ENCODE measurements at places on chromosomes 13 and 19. TPM values are rescaled to one million over a fixed set of nuclear protein-coding genes. Genes with fewer than 3 reads are reported as not detected.

DNA sequence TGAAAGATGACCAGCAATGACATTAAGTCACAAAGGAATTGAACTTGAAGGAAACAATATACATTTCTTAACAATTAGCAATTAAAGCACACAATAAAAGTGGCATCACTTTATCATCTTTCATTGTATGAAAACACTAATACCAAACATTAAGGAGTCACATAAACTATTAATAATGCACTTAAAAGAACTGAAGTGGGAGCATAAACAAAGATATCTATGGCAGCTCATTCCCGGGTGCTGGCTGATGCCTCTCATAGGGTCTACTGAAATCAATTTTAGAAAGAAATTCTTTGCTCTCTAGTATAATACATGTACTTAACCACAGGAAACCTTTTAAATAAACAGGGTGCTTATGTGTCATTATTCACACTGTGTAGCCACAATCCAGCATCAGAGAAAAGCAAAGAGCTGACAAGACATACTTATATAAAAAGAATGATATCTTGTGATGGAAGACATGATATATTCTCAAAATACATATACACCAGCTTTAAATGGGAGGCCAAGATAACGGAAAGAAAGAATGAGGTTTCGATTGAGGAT lies 1207.8 kb downstream of the EFNB2 start:
- no peak overlapping the region for H3K4me3 ChIP-seq
- no peaks in the 10 kb centered on the region for H3K36me3 ChIP-seq
- H3K27me3 ChIP-seq, result no peaks in the 10 kb centered on the region
- H3K27ac ChIP-seq, result no peak overlapping the region
- DNase-seq, result no peak

GRCh38 chr19:16901491-16902175 lies 12.8 kb downstream of the F2RL3 start:
- H3K27me3 ChIP-seq, result no peaks in the 10 kb centered on the region
- no peak overlapping the region for H3K27ac ChIP-seq
- H3K4me1 ChIP-seq, result peaks cover 11% of the 10 kb centered on the region
- DNase-seq, result no peak
- H3K36me3 ChIP-seq, result no peaks in the 10 kb centered on the region
- H3K4me3 ChIP-seq, result no peak overlapping the region

GRCh38 chr13:23007426-23007825 lies 173.4 kb upstream of the SGCG start:
- peak; percentile 83 for DNase-seq
- no peak overlapping the region for H3K4me3 ChIP-seq
- H3K4me1 ChIP-seq, result peaks cover 13% of the 10 kb centered on the region
- no peaks in the 10 kb centered on the region for H3K36me3 ChIP-seq
- H3K27me3 ChIP-seq, result no peaks in the 10 kb centered on the region

The KLK4 gene
- total RNA-seq, result not detected

The ZNF582 gene
- 3.0 TPM for total RNA-seq
